Left ventricle myocardium superior (tissue), 1 donor: ENCODE measurements at places on chromosomes 2 and 18. TPM values are rescaled to one million over a fixed set of nuclear protein-coding genes. Genes with fewer than 3 reads are reported as not detected.

MYCN gene
- total RNA-seq = 0.45 TPM

GRCh38 chr2:241741016-241741415 is 6.6 kb downstream of the D2HGDH start:
- DNase-seq = peak; percentile 23

DNA sequence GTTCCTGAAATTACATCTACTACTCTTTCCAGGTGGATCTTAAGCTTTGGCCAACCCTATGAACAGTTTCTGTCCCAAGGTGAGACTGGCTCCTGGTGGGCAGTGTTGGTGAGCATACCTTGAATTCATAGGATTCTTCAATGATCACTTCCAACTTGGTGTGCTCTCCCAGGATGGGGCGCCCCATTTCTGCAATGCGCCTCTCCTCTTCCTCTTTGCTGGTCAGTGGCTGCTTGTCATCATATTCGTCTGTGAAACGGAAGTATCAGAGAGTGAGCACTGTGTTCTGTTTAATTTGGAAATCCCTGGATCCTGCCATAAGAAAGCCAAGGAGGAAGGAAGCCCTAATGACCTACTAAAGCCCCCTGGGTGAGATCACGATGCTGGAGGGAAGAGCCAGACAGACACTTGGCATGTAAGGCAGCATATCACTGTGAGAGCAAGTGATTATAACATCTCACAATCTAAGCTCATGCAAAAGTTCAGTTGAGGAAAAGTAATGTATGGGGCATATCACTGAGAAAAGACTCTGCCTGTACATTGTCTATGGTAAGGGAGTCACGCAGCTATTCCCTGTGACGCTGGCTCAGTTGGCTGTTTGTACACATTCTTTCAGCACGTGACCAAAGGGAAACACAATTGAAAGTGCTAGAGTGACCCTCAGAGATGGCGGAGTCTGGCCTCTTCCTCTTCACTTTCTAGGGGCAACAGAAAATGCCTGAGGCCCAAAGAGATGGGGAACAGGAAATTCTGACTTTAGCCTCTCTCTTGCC is 287.0 kb downstream of the SLC8A1 start:
- DNase-seq = no peak

DNA sequence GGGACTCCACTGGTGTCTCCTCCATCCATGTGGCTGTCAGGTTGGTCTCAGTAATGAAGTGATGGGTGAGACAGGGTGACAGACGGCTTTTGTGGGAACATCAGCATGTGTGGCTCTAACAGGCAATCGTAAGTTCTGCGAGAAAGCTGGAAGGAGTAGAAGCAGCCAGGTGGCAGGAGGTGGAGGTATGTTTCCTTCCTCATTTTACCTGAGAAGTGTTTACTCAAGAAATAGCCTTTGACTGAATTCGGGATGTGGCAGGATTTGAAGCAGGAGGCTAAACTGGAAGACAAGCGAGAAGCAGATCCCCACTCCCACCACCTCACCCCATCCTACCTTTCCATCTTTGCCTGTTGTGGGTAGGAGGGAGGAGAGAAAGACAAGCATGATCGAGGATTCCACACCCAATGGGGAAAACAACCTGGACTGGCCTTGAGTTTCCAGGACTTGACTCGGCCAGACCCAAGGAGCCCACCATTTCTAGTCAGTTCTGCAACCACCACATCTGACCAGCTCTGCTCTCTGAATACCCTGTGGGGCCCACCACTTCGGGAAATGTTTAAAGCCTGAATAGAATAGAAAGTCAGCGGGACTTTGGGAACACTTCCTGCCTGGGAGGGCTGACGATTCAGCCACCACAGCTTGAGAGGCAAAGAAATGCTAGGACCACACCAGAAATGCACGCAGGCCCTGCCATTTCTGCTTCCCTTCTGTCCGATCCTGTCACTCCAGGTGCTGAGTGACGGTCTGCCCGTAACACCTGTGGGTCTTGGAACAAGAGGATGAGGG is 1.2 kb downstream of the ABCG8 start:
- DNase-seq = no peak

- DNase-seq = no peak
Measured at GRCh38 chr2:79860228-79861058, 347.6 kb downstream of the CTNNA2 start.

DNA sequence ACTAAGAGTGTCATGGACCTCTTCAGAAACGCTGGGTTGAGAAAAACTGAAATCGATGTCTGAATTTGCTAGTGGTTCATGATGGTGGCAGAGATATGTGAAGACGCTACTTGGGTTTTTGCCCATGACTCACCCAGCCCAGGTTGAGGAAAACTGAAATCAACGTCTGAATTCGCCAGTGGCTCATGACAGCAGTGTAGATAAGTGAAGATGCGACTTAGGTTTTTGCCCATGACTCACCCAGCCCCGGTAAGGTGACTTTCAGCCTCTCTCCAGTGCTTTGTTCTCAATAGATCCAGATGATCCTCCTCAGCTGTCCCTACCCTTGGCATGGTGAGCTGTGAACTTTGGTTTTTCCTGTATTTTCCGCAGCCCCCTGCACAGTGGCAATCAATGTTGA is 105.3 kb upstream of the SIX3 start:
- DNase-seq = no peak

- DNase-seq = peak; percentile 64
Measured at GRCh38 chr2:109529532-109530449, 84.0 kb downstream of the SEPTIN10 start.

DNA sequence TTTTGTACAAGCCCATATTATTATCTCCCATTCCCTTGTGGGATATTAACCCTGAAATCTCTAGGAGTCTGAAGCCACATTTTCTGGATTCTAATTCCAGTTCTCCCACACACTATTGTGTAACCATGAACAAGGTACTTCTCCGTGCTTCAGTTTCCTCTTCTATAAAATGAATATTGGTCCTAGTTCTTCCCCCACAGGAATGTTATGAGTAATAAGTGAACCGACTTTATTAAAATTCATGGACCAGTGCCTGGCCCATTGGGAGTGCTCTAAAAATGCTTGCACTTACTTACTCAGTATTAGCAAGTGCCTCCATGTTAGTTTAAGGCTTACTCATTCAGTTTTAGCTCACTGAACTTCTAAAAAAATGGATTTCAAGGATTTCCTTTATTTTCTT is 1.4 kb upstream of the ACMSD start:
- DNase-seq = no peak

DNA sequence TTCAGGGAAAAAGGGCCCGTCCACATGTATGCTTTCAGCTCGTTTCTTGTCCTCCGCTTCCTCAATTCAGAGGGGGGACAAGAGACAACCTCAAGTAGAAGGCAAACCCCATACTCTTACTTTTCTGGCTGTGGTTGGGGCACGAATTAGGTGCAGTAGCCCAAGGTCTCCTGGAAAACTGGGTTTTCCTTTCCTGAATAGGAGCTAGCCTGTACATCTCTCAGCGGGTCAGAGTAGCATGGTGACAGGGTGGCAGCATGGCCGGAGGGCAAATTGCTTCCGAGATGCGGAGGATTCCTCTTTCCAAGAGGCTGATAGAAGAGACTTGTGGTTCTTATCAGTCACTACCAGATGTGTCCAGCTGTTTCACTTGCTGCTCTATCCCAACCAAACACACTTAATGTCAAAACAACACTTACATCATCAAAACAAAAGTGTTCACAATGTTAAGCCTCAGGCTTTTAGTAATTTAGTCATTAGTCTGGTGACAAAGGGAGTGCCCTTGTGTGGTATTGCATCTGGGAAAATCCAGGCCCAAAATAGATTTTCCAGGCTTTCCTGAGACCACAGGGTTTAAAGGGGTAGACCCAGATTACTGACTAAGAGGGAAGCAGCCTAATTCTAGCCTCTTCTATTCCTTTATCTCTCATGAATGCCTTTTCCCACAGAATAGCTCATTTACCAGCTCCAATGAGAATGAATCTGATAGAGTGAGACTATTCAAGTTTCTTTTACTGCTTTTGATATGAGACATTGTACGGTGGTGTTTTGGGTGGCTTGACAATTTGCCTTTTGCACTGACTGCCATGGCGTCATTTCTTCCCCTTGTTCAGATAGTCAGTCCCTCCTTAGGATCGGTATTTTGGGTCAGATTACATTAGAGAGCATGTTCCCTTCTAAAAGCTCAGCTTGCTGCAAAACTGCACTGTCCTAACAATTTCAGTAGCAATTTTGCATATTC is 162.0 kb downstream of the LTBP1 start:
- DNase-seq = no peak
